OCI-LY7 (cell line): ENCODE measurements at places on chromosomes 2 and 18. TPM values are rescaled to one million over a fixed set of nuclear protein-coding genes. Genes with fewer than 3 reads are reported as not detected.

GRCh38 chr2:111201214-111201613 lies 80.5 kb downstream of the BCL2L11 start:
- DNase-seq: no peak

DNA sequence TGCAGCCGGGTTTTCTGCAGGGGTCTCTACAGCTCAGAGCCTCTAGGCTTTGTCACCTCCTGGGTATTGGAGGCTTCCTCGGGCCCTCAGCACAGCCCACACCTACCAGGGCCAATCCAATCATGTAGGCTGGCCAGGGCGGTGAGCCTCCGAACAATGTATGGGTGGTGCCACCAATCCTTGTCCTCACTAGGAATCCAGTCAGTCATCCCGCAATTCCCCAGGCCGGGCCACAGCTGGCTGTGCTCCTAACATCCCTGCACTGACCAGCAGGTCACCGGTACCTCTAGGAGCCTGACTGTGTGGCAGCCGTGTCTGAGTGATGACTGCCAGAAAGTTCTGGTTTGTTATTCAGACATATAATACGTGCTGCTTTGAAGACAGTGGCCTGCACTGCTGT lies 129.4 kb downstream of the SH3RF3 start:
- no peak for DNase-seq

GRCh38 chr2:174340400-174341292 lies 5.9 kb downstream of the SP9 start:
- DNase-seq: no peak

- no peak for DNase-seq
Observed at GRCh38 chr2:71830497-71831192, 317.0 kb downstream of the CYP26B1 start.

DNA sequence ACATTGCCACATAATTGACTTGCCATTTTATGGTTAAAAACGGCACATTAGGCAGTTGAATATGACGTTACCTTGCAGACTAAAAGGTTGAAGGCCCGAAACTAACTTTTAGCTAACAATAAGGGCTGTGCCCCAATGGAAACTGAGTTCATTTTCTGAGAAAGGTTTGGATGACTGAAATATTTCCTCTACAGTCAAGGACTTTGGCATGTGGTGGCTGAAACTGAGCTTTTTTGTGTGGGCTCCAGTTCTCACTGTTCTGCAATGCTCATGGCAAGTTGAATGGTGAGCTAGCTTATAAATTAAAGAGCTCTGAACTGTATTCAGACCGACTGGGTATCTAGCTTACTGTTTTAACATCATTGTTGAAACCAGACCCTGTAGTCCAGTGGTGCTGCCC lies 23.8 kb upstream of the TXNDC2 start:
- DNase-seq: no peak

DNA sequence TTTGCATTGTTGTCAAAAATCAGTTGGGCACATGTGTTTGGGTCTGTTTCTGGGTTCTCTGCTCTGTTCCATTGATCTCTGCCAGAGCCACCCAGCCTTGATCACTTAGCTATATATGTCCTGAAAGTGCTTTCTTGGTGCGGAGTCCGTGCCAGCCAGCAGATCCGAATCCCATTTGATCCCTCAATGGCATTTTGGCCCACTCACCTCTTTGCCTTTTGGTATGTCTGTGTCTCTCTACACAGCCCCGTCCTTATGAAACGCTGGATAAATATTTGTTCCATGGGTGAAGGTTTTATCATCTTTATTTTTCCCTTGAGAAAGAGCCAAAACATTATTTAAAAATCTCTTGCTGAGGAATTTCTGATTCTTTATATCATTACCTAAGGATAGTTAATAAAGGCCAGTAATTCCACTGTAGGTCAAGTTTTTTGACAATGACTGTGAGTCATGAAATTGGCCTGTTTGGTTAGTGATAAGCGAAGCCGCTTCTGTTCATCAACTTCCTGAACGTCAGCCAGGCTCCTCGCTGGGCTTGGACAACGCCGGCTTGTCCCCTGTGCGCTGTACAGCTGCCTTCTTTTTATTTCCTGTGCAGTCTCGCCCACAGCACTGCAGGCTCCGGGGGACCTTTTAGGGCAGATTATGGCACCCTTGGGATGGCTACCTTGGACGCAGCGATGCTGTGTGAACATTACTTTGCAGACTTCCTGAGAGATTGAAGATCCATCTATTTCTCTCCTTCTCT lies 24.9 kb downstream of the MTCL1 start:
- no peak for DNase-seq

DNA sequence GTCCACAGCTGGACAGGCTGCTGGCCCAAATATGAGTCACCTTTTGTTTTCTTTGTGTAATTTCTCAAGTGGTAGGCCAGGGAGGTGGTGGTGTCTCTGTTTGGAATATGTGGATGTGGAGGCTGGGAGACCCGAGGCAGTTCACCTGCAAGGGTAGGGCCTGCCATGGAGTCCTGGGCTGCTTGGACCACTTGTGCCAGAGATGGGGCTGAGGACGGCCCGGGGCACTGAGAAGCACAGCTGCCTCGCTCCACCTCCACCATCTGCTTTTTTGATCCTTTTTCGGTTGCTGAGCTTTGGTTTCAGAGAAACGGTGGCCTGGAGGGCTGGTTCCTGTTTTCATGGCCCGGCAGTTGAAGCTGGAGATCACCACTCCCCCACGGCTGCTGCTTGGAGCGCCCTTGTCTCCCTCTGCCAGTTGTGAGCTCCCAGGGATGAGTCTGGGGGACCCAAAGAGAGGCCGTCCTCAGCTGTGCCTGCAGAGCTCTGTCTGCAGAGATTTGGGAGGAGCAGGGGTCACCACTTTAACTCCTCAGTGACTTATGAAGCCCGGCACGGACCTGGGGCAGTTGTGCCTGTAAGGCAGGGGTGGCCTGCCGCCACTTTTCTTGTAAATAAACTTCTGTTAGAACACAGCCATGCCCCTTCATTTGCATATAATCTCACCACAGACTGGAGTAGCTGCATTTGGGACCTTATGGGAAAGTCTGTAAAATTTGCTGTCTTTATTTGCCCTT lies 67.6 kb upstream of the MCFD2 start:
- DNase-seq: peak; percentile 94

DNA sequence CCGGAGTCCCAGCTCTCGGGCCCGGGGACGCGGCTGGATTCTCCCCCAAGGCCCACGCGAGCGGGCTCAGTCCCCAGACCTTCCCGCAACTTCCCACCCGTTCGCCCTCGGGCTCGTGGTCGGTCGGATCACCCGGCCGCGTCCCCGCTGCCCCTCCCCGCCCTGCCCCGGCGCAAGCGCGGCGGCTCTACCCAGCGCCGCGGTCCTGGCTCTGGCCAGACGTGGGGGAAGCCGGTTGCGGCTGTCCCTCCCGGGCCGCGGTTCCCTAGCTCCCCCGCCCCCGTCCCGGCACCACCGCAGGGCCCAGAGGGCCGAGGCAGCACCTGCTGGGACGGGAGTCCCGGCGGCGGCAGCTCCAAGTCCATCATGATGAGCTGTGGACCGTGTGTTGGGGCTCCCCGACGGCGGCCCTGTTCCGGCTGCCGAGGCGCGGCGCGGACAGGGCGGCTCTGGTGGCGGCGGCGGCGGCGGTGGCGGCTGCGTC lies 276 bp downstream of the NFE2L2 start:
- no peak for DNase-seq

DNA sequence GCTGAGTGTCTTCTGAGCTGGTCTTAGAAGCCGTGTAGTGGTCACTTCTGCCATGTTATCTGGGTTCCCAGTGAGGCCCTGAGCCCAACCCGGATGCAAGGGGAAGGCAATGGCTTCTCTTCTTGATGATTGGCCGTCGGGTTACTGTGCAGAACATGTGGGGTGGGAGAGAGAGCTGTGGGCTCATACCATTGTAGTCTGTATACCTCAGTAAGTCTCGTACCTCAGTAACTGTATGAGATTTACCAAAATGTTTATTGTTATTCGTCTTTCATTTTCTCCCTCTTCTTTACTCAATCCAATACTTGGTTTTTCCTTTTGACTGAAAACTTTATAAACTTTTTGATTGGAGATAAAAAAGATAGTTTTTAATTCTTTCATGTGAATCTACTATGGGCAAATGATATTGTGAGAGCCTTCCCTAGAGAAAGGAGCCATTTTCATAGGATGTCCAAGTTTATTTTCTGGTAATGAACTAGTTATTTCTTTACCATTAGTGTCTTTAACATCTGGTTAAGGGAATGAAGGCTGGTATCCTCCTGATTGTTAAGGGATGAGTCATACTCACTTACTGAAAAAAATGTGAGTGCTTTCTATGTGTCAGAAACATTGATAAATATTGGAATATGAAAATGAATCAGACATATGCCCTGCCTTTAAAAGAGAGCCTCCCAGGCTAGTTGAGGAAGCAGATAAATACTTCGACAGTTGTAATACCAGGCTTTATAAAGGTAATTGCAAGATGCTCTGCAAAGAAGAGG lies 129.9 kb downstream of the PRPF40A start:
- DNase-seq: no peak

DNA sequence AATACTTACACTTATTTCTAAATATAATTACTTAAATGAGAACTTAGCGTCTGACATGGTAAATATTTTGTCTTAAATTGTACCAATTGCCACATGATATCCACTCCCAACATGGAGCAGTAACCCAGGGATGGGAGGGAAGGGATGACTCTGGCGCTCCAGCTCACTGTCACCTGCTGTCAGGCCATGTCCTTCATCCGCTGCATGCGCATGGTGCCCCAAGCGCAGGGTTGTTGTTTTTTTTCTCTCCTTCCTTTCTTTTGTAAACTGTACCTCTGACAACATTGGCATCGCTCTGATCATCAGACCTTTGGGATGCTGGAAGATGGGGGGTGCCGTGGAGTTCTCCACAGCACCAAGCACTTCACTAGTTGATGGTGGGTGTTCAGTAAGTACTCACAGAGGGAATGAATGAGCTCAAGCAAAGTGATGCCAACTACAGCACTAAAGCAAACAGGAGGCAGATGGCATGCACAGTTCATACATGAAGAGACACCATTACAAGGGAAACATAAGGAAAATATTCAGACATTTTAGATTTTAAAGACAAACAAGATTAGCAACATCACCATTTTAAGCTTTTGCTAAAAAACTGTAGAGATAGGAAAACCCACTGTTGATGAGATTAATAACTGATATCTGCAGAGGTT lies 247.8 kb downstream of the GBX2 start:
- DNase-seq: no peak

GRCh38 chr18:8006979-8007378 lies 439.9 kb downstream of the PTPRM start:
- DNase-seq: no peak

GRCh38 chr2:55090702-55091101 lies 40.5 kb upstream of the RTN4 start:
- DNase-seq: no peak

DNA sequence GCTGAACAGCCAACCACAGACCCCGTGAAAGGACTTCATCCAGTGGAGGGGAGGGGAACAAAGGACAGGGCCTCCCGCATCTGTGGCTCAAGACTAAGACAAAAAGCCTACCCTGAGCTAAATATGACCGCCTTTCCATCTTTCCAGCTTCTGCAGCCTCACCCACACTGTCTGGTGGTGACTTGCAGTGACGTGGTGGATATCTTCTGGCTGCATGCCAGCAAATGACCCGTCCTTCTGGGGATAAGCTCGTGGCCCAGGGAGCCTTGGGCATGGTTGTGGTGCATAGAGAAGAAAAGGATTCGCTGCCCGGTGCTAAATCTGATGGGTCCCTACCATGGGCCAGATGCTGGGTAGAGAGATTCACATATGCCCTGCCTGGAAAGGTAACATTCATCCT lies 8.7 kb upstream of the NGEF start:
- no peak for DNase-seq

GRCh38 chr2:133816037-133816436 lies 247.8 kb upstream of the NCKAP5 start:
- no peak for DNase-seq

- DNase-seq: no peak
Observed at GRCh38 chr2:157087373-157088002, 170.0 kb upstream of the GALNT5 start.

DNA sequence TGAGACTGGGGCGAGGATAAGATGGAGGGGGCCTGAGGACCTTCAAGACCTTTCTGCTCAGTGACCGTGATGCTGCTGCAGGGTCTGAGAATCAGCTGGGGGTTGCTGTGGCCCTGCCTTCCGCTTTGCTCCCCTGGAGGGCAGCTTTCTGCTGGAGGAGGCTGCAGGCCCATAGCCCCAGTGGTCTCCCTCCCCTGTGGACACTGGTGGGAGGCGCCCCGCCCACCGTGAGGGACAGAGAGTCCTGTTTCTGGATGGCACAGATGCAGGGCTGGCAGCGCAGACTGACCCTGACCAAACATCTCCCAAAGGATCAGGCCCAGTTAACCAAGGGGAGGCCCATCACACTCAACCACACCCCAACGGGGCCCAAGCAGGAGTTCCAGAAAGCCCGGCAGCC lies 42.8 kb downstream of the PLB1 start:
- DNase-seq: no peak

GRCh38 chr2:72150861-72151356 lies 3.2 kb upstream of the CYP26B1 start:
- no peak for DNase-seq

DNA sequence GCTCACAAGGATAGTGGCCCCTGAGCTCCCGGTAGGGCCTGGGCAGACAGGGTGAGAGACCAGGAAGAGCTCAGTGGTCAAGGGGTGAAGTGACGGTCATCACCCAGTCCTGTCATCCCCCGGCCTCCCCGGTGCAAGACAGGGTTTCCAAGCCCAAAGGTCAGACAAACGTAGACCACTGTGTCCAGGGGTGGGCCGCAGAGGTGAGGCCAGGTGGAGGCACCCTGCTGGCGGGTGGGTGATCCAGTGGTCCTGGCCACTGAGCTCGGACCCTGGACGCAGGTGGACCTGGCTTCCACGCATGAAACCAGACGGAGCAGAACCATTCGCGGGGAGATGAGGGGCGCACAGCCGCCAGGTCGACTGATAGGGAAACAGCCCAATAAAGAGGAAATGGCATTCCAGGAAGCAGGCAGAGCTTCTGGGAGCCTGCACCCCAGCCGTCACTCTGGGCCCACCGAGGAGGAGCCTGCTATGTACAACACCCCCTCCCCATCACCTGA lies 14.4 kb upstream of the SNED1 start:
- no peak for DNase-seq

DNA sequence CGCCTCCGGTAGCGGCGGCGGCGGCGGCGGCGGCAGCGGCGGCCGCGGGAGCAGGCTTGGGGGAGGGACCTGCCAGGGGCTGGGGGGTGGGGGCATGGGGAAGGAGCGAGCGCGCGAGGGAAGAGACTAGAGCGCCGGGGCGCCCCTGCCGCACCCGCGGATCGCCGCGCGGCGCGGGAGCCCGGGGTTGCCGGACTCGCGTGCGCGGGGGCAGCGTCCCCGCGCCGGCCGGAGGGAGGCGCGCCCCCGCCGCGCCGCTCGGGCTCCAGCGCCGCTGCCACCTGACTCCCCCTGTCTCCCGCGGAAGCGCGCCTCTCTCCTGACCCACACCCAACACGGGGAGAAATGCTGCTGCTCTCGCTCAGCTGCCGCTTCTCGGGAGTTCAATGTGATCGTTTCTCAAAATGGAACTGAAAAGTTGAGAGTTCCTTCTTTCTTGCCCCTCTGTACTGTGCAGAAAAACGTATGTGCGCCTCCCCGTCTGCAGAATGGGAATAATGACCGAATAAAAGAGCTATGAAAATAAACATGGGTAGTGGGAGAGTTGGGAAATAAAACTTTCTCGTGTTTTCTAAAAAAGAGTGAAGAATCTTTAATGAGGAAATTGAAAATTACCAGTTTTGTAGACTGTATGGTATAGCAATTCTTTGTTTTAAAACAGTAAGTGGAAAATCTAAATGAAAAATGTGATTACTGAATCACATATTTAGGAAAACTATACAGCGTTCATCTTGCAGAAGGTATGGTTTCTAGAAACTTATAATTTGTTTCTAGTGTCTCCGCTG lies 455 bp upstream of the TLK1 start:
- peak; percentile 92 for DNase-seq

Gene CHRNA1
- not detected in 2 replicates for total RNA-seq

Gene LRRC30
- total RNA-seq: not detected in 2 replicates

Gene UGT1A4
- not detected in 2 replicates for total RNA-seq

Gene SERPINB7
- not detected in 2 replicates for total RNA-seq

Gene CCT4
- total RNA-seq: 192 and 232 TPM in 2 replicates

Gene IL1RL2
- not detected in 2 replicates for total RNA-seq
